ENCODE measurements at places on chromosomes 3 and 15.
A peak's percentile ranks its signal among the peaks of the same experiment; 100 is the strongest.

GRCh38 chr3:105177576-105177975 is 189.1 kb upstream of the ALCAM start:
- no peak for DNase-seq

DNA sequence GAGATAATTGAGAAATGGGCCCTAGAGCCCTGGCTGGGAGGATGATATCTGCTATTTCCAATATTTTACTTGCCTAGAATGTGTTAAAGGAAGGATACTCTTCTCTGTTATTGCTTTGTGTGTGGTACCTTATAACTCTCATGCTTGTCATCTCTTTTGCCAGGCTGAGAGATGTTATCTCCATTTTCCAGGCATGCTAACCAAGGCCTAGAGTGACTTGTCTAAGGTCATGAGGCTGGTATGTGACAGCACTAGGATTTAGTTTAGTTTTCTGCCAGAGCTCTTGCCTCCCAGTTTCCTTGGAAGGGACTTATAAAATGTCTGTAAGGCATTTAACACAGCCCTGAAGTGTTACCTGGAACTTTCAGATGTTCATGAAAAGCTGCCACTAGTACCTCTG is 1.4 kb downstream of the CLK3 start:
- no peak for DNase-seq

GRCh38 chr15:98568382-98569017 is 79.8 kb upstream of the IGF1R start:
- DNase-seq: no peak

DNA sequence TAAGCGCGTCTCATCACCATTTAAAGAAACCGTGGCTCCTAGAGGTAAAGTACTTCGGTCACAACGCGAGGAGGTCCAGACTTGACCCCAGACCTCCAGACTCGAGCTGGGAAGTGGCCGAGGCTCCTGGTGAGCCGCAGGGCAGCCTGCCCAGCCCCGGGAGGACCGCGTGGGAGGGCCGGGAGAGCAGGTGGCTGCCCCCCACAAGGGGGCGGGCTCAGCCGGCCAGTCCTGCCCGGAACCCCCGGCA is at the start of gene SLC27A2:
TSS of gene SLC27A2 (plus strand) at position 228 of the 250 bp plus-strand sequence. CDS start 232 bp downstream, outside the sequence.
- DNase-seq: no peak

DNA sequence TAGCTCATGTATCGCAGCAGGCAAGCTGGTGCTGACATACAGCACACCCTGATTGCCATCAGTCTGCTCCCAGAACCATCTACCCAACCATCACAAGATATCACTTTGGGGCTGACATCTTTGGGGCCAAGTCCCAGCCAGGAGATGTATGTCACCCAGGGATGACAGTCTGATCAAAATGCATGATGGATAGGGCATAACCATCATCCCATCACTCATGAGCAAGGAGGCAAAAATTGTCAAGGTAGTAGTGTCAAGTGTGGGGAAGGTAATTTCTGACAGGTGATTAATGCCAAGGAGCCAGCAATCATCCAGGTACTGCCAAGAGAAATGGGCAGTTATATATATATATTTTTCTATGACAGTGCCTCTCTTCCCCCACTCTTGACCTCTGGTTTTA is 277.4 kb downstream of the WDR72 start:
- no peak for DNase-seq

- no peak for DNase-seq
Observed at GRCh38 chr15:86526938-86527690, 447.4 kb downstream of the AGBL1 start.

- no peak for DNase-seq
Observed at GRCh38 chr3:58679974-58680666, 13.5 kb upstream of the FAM3D start.

DNA sequence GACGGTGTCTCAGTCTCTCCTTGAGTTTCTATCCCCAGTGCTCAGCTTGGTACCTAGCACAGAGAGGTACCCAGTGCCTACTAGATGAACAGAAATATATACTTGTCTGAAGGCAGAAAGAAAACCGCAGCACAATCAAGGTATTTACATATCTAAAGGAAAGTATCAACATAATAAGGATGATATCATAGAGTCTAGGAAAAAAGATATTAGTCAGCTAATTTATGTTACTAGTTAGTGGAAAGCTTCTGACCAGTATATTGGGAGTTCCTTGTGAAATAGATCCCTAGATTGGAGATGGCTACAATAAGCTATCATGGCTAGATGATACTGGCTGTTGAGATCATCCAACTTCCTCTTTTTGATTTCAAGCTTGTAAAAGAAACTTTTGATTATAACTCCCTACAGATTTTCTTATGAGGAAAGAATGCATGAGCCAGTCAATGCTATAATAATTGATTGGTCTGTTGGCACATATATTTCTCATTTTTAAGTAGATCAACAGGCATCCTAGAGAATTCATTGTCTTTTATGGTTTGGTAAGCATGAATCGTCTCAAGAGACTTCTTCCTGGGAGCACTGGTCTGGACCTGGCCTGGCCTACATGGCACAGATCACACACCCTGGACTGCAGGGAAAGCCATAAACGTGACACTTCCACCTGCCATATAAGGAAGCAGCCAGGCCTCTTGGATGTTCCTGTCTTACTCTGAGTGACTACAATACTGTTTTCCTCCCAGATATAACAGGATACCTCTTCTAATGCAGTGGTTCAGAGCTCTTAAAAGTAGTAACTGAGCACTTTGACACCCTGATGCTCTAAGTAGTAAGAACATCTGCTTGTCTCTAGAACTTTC is 60.7 kb downstream of the IMPG2 start:
- DNase-seq: no peak

DNA sequence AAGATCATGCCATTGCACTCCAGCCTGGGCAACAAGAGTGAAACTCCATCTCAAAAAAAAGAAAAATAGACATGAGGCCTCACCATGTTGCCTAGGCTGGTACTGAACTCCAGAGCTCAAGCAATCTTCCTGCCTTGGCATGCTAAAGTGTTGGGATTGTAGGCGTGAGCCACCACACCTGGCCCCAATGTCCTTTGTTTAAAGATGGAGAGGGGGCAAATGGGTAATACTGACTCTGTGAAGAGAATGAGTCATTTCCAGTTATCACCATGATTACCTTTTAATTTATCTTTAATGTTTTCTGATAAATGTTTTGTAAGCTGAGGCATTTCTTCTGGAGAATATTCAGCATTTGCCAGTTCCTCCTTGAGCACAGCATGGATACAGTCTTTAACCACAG is 2.2 kb downstream of the DYNLT2B start:
- no peak for DNase-seq

DNA sequence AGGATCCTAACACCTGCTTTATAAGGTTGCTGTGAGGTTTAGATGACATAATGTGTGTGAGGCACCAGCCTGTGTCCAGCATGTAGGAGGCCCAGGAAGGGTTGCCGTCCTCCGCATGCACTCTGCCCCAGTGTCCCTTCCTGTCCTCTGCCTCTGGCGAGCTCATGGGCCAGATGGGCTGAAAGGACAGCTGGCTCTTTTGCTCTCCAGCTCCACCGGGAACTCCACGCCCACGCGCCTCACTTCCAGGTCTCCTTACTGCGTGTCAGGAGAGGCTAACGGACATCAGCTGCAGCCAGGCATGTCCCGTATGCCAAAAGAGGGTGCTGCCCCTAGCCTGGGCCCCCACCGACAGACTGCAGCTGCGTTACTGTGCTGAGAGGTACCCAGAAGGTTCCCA is 12.2 kb downstream of the MUC20 start:
- no peak for DNase-seq

DNA sequence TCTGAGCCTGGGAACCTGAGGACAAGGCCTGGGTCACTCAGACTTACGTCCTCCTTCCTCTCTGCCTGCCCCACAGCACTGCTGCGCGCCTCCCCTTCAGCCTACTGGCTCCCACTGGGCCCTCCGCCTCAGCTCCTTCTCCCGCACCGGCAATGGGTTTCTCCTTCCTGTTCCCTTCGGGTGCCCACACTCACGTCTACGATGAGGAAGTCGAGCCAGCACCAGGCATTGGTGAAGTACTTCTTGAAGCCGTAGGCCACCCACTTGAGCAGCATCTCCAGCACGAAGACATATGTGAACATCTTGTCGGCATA is 70.0 kb downstream of the EXOG start:
- DNase-seq: no peak

DNA sequence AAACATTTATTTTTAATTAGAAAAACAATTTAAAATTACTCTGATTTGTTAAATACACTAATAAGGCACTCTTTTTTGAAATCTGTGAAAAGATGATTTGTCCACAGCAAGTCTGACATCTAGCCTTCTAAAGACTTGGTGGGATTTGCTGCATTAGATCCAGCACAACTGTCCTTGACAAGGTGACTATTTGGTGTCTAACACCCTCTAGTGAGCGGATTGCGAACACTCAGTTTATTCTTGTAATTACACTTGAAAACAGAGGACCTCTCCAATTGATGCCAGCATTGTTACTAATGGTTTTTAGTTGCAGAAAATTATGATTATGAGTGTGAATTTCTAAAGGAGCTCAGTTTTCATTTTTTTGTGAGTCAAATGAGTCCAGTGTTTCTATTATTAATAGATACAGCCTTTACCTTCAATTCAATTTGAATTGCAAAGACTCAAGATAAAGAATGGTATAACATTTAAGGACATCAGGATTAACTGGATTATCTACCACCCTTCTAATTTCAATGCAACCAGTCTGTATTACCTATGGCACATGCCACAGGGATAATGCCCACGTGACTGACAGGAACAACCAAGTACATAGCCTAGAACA is 29.7 kb upstream of the STRIT1 start:
- DNase-seq: peak; percentile 76

DNA sequence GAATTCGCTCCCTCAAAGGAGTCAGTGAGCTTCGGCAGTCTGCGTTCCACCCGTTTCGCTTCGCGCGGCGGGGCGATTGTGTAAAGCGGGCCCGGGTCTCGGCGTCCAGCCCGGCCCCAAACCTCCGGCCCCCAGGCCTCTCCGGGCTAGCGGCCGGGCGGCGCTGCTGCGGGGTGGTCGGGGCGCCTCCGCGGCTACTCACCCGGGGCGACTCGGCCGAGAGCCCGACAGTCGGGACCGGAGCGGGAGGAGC is 412 bp downstream of the CHDH start:
- no peak for DNase-seq

GRCh38 chr3:150733936-150734794 is 28.8 kb downstream of the SIAH2 start:
- DNase-seq: no peak

DNA sequence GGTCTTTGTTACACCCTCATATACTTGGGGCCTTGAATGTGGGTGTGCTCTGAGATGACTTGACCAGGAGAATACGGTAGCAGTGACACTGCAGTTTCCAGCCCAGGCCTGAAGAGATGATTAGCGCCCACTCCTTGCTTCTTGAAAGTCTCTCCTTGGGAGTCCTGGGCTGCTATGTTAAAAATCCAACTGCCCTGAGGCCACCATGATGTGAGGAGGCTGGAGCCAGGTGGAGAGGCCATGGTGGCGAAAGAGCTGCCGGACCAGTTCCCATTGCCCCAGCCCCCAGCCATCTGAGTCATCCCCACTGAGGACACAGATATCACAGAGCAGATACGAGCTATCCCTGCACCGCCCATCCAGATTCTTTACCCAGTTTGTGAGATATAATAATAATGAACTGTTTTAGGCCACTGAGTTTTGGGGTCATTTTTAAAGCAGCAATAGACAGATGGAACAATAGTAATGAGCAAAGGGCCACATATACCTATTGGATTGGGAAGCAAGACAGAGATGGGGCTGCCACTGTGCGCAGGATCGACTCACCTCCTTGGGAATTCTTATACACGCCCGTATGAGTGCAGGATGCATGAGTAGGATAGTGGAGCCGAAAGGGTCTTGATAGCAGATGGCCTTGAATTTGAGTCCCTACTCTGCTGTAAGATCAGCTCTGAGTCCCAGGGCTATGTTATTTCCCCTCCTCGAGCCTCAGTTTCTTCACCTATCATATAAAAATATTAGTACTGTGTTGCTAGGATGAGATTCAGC is 12.1 kb upstream of the GATA2 start:
- no peak for DNase-seq
